ENCODE measurements at places on chromosomes 2 and 18.

DNA sequence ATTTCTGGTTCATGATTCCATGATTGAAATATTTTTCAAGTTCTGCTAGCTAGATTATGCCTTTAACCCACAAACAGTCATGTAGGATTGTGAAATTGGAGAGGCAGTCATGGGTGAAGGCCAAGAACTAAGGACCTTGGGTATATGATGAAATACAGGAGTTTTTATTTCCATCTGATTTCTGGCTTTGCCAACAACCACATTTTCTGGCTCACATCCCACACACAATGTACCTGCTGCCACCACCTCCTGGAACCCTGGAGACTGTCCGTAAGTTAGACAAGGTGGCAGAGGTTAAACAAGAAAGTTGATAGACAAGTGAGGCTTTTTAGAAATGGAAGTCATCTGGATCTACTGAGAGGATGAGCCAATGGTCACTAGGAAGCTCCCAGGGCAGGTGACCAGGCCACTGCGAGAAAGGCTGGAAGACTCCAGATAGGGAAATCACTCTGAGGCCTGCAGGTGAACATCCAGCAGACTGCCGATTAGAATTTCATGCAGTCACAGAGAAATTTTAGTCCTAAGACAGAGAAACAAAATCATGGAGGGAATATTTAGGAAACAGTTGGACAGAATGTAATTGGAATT is 402.0 kb downstream of the ALK start:
- no peak for DNase-seq

DNA sequence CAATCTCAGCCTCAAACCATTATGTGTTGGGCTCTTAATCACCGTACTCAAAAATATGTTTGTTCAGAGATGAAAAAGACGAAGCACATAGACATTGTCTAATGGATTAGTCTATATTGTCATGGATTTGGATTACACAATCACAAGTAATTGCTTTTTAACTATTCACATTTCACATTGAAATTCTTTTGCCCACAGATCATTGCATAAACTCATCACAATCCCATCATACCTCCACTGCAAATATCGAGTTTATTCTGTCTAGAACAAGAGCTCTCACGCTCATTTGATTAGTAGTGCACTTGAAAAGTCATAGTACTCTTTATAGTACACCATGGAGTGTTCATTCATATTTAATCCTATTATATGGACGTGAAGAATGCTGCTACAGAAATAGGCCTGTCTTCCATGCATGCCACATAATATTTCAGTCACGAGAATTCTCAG is 97.9 kb upstream of the SOX11 start:
- no peak for DNase-seq

DNA sequence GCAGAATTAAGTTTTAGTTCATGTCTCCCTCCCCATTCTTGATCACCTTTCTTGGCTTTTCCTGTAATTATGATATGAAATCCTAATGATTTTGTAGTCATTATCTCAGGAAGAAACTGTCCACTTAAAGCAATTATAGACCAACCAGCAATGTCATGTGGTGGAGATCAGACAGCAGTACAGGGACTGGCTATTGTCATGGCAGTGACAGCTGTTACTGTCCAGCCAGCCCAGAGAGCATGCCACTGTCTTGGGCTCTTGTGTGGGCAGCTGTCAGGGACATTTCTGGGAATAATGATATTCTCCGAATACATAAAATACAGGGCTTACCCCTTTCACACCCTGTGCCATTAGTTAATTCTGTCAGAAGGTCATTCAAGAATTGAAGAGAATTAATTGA is 355.3 kb upstream of the RAB12 start:
- DNase-seq: no peak

GRCh38 chr18:5518179-5518770 is 25.5 kb downstream of the EPB41L3 start:
- DNase-seq: no peak

DNA sequence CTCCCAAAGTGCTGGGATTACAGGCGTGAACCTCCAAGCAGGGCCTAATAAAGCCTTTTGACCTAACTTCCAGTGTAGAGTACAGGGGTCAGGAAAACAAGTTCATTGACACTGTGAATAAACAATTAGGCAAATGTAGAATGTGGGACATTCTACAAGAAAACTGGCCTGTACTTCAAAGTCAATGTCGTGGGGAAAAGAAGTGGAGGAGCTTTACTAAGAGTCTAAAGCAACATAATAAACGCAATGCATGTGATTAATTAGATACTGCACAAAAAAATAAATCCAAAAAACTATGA is 3.6 kb upstream of the RRM2 start:
- DNase-seq: no peak

GRCh38 chr2:213237251-213237650 is 47.0 kb upstream of the SPAG16 start:
- DNase-seq: no peak

GRCh38 chr18:3411327-3411726 is 38.6 kb upstream of the TGIF1 start:
- no peak for DNase-seq
